ENCODE measurements at places on chromosomes 5 and 9.
A peak's percentile ranks its signal among the peaks of the same experiment; 100 is the strongest.

- DNase-seq, result peak; percentile 70
Measured at GRCh38 chr9:34124099-34124498, 2.4 kb downstream of the DCAF12 start.

DNA sequence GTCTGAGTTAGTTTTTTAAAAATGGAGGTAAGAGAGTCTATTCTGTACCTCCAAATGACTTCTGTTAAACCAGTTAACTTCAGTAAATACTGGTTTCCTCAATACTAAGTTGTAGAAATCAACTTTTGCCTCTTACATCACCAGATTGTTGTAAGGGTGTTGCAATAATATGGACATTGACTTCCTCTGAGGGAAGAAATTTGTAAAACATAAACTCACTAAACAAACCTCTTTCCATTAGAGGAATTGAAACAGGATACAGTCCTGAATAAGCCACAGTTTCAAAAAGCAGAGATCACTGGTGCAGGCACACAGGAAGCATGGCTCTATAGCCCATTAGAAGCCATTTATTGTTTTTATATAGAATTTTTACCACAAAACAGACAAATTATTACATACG lies 32.7 kb upstream of the SLCO6A1 start:
- no peak for DNase-seq

DNA sequence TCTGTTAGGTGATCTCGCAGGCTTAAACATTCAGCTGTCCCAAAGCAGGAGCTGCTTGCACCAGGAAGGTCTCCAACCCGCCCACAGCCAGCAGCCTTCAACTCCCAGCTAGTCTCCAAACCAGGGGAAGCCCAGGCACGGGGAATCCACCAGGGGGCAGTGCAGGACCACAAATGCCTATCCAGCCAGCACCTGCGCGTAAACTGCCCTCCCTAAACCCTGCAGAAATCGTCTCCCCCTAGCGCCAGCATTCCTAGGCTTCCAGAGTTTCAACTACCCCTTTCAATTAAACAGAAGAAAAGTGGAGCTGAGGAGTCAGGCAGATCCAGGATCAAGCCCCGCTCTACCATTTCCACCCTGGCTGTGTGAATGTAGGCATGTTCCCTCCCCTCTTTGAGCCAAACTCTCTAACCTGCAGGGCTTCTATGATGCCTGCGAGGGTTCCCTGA lies 72.0 kb downstream of the HRH2 start:
- DNase-seq, result peak; percentile 68

DNA sequence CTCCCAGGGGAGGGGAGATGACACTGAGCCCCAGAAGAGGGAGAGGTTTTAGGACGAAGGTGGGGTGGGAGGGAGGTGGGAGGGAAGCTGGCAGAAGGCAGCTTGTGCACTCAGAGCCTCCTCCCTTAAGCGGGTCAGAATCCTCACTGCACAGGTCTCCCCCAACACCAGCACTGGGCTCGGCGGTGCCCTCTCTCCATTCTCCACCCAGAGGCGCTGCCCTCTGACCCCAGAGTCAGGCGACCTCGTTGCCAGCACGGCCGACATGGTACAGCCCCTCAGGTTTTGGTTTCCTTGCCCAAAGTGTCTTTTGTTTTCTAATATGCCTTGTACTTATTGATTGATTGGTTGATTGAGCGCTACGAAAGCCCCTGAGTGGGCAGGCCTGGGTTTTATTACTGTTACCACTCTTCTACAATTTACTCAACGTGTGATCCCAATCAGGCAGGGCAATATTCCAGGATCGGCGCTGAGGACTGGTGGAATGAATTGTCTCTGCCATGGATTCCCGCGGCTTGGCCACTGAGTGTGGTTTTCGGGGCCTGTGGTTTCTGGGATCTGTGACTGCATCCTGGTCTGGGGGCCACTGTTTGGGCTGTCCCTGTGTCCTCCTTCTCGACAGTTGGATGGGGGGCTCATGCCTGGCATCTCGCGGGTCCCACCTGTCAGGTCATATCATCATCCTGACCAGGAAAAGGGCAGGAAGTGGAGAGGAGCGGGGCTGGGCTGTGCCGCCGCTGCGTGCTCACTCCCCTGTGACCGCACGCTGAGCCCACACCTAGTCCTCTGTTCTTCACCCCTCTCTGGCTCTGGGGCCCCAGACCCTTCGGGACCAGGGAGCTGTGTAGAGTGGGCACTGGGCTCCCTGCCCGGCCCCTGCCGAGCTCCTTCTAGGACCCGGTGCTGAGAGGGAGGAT lies 9.6 kb upstream of the FCN2 start:
- no peak for DNase-seq

GRCh38 chr5:109987355-109987754 lies 297.6 kb downstream of the MAN2A1 start:
- no peak for DNase-seq

- no peak for DNase-seq
Measured at GRCh38 chr9:22141908-22142307, 132.8 kb upstream of the CDKN2B start.

- DNase-seq, result no peak
Measured at GRCh38 chr5:135062216-135063055, 28.4 kb upstream of the PITX1 start.

GRCh38 chr5:142669477-142669876 lies 16.4 kb downstream of the FGF1 start:
- DNase-seq, result no peak

DNA sequence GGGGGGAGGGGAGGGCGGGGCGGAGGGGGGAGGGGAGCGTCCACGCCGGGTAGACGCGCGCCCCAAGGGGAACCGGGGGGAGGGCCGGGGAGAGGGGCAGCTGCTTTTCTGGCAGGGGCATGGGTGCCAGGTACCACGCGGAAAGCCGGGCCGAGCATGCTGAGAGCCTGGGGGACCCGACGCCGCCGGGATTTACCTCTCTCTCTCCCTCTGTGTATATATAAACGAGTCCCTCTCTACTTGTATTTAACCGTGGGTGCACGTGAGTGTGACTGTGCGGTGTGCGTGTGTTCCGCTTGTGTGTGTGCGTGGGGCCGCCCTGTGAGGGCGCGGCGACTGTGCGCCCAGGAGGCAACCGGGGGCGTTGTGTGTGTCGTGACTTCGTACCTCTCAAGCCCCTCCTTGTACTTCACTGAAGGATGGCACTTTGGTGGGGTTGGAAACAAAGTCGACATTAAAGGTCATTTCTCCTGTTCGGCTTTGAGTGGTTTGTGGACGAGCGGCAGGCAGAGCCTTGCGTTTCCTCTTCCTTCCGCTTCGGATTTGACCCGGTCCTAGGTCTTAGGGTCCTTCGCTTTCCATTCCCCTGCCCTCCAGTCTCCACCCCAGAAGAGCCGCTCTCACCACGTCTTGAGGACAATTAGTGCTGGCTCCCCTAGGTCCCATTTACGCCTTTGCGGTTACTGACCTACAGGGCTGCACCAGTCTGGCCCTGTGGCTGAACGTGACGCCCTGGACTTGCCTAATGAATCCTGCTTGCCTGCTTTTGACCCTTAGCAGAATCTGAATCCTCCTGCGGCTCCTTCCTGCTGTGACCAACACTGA lies 36.2 kb upstream of the TTC1 start:
- no peak for DNase-seq

GRCh38 chr9:34907044-34907443 lies 51.0 kb upstream of the PHF24 start:
- DNase-seq, result no peak

- DNase-seq, result no peak
Measured at GRCh38 chr9:4333787-4334186, 33.9 kb upstream of the GLIS3 start.
